ENCODE measurements at places on chromosomes 2 and 18.

DNA sequence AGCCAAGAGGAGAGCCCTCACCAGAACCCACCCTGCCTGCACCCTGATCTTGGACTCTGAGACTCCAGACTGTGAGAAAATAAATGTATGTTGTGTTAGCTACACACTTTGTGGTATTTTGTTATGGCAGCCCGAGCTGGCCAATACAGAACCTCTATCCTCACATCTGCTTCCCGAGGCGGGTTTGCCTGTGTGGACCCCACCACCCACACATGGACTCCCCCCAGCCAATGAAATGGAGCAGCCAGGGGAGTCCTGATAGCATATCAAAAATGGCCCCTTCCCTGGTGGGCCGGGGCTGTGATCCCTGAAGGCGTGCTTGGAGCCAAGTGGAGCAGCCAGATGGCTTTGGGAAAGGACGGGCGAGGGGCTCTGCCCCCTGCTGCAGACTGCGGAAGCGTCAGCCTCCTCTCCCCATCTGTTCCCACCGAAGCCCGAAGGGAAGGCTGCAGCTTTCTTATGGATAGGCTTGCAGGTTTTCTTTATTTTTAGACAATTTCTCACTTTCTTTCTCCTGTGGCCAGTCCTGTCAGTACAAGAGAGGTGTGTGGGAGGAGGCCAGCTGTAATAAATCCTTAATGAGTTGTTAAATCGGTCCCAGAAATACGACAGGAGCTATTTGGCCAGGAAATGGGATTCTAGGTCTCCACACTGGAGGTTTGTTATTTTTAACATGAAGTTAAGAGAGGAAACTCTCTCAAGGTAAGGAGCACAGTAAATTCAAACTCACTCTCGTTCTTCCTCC, 34.4 kb downstream of the TEX51 start:
- DNase-seq = no peak

DNA sequence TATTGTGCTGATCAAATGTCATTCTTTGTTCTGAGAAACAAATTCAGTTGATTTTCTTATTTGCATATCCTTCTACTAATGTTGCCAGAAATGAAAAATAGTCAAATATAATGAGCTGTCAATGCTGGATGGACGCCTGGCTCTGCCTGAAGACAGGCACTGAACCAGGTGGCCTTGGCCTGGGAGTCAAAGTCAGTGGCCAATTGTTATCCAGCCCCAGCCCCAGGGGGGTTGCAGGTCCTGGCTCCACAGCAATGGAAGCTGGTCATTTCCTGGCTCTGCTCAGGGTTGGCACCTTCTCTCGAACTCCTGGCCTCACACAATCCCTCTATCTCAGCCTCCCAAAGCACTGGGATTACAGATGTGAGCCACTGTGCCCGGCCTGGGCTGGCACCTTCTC, 176.8 kb upstream of the GLI2 start:
- DNase-seq = no peak

GRCh38 chr2:102761763-102762162, at the start of gene TMEM182:
TMEM182 (plus strand) TSS chr2:102762031; CDS start chr2:102762218, 187 bp downstream.
- peak; percentile 5 for DNase-seq

GRCh38 chr2:127386246-127386645, 1.5 kb downstream of the MAP3K2 start:
- DNase-seq = no peak

- DNase-seq = no peak
Measured at GRCh38 chr2:145220496-145220895, 700.6 kb upstream of the ZEB2 start.

DNA sequence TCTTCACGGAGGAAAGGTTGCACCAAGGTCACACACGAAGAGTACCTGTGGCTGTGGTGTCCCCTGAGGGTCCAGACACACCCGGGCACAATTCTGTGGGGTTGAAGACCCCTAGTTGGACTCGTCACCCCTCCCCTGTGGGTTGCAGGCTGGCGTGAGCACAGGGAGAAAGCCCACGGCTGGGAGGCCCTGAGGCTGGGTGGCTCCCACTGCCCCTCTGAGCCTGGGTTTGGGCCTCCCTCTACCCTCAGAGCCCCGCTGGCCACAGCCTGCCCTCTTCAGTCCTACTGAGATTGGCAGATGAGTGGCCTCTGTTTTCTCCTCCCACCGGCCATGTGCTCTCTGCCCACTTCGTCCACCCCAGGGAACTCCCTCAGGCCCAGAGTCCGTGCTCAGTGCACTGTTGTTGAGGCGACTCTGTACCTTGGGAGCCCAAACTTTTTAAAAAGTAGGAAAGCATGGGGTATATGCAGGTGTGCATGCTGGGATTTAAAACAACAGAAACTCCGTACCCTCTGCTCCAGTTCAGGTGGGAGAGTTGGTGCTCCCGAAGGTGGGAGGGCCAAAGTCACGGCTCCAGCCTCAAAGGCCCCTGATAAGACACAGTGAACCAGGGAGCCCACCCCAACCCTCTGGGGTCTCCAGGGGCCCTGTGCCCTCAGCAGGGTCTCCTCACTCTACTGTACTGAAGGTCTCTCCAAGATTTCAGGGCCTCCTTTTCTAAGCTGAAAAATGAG, 19.1 kb downstream of the RAMP1 start:
- DNase-seq = no peak

DNA sequence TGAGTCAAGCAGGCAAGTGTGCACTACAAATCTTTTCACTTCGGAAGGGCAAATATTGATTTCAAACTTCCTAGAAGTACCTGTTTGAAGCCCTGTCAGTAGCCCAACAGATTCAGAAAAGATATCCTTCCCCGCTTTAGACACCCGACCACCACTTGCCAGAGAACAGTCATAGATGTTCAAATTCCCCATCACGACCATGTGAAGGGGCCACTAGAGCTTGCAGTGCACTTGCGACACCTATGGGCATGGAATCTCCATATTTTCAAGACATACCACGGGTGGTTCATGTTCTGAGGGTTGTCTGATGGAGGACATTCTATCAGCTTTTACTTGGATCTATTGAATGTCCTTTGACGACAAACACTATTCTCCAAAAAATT, 23.8 kb downstream of the GNLY start:
- no peak for DNase-seq

Measured in fibroblast of skin of back (primary cell).